H1 (cell line): ENCODE measurements at places on chromosomes 6 and 20. TPM values are rescaled to one million over a fixed set of nuclear protein-coding genes. Genes with fewer than 3 reads are reported as not detected.

DNA sequence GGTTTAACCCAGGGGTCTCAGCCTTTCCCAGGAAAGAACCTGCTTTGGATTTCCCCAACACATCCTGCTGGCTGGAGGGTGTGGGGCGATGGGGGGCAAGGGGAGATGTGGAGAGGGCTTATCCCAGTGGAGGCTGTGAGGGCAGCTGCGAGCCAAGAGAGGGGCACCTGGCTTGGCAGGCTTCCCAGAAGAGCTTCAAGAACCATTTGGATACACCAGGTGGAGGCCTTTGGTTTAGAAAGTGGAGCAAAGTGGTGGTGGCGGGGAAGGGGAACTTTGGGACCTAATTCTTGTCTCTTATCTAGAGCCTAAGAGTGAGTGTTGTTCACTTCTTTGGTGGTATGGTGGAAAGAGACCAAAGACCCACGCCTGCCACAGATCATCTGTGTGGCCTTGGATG is 12.4 kb downstream of the CD40 start:
- no peak for DNase-seq

DNA sequence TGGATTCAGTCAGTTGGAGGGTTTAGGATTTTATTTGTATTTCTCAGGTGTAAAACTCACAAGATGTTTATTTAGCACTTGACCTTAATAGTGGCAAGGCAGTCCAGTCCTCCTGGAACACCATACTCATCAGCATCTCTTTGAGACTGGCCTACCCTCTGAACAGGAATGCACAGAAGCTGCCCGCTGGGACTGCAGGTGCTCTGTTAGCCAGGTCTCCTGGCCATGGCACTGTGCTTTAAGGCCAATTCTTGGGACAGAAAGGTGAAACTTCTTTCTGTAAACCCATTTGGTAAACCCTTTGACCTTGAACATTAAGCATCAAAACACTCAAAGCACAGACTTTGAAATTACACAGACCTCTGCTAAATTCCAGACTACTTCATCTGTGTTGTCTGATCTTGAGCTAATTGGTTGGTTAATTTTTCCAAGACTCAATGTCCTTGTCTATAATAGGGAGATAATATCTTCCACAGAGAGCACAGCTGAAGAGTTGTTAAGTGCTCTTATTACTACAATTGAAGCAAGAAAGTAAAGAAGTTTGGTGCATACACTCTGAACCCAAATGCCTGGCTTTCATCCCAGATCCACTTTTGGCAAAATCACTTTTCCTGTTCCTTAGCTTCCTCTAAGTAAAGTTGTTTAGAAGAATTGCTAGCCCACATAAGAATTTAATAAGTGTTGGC is 54.9 kb upstream of the NT5E start:
- DNase-seq, result no peak

Gene MYH7B
- total RNA-seq, result 0.30 and 0.69 TPM in 2 replicates

Gene NRN1
- 0.26 TPM in 1 of 2 replicates, not detected in the other for total RNA-seq

DNA sequence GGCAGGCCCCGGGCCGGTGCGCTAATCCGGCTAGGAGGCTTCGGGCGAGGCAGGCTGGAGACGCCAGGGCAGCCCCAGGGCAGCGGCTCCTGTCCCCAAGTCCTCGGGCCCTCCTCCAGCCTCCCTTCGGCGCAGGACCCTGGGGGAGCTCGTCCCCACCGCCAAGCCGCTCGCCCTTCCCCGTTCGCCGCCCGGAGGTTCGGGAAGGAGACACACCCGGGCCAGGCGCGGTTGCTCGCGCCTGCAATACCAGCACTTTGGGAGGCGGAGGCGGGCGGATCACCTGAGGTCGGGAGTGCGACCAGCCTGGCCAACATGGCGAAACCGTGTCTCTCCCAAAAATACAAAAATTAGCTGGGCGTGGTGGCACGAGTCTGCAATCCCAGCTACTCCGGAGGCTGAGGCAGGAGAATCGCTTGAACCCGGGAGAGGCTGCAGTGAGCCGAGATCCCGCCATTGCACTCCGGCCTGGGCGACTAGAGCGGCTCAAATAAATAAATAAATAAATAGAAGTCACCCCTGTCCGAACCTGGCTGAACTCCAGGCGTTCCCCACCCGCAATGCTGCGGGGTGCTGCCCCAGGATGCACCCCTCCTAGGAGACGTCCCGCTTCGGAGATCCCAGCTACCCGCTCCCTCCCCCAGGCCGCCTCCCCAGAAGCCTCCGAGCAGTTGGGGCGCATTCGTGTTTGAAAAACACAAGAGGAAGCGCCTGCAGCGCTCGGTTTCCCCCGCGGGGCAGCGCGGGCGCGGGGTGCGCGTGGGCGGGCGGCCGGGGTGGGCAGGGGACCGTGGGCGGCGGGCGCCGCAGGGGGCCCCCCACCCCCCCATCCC is 27.5 kb downstream of the SERPINB9 start:
- DNase-seq, result peak; percentile 79

- peak; percentile 9 for DNase-seq
These were observed 61.2 kb upstream of the SGK1 start for GRCh38 chr6:134379076-134379475.
